Hindlimb muscle (tissue), 1 donor: ENCODE measurements at places on chromosomes 2 and 18. TPM values are rescaled to one million over a fixed set of nuclear protein-coding genes. Genes with fewer than 3 reads are reported as not detected.

The SH2D6 gene
- 0.89 TPM for polyA plus RNA-seq

The TMEM37 gene
- 11.1 TPM for polyA plus RNA-seq

The ERICH2 gene
- 0.56 TPM for polyA plus RNA-seq

DNA sequence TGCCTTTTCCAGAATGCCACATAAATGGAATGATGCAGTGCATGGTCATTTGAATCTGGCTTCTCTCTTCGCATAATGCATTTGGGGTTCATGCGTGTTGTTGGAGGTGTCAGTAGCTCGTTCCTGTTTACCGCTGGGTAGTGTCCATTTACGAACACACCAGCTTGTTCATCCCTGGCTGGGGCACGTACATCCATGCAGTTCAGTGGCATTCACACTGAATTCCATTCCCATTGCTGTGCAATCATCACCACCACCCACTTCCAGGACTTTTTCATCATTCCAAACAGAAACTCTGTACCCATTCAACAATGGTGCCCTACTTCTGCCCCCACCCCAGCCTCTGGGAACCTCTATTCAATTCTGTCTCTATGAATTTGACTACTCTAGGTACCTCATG is 14.7 kb upstream of the CIDEA start:
- DNase-seq, result no peak

GRCh38 chr2:46461011-46461674 is 18.2 kb upstream of the TMEM247 start:
- DNase-seq, result peak; percentile 78

DNA sequence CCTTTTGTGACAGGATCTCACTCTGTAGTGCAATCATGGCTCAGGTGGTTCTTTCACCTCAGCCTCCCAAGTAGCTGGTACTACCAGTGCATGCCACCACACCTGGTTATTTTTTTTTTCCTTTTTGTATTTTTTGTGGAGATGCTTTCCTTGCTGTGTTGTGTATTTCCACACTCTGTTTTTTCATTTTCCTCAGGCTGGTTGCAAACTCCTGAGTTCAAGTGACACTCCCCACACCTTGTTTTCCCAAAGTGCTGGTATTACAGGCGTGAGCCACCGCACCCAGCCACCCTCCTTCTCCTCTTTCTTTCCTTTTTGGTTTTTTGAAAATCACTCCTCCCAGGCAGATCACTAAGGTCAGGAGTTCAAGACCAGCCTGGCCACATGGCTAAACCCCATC is 65.0 kb downstream of the MYCN start:
- DNase-seq, result no peak
